ENCODE measurements at places on chromosomes 1 and 21.

- DNase-seq, result no peak
These were observed 87.4 kb downstream of the DMRTB1 start for GRCh38 chr1:53546409-53547155.

- no peak for DNase-seq
These were observed 282.4 kb downstream of the HLX start for GRCh38 chr1:221161571-221162041.

- no peak for DNase-seq
These were observed 4.0 kb upstream of the KCNA10 start for GRCh38 chr1:110523011-110523410.

DNA sequence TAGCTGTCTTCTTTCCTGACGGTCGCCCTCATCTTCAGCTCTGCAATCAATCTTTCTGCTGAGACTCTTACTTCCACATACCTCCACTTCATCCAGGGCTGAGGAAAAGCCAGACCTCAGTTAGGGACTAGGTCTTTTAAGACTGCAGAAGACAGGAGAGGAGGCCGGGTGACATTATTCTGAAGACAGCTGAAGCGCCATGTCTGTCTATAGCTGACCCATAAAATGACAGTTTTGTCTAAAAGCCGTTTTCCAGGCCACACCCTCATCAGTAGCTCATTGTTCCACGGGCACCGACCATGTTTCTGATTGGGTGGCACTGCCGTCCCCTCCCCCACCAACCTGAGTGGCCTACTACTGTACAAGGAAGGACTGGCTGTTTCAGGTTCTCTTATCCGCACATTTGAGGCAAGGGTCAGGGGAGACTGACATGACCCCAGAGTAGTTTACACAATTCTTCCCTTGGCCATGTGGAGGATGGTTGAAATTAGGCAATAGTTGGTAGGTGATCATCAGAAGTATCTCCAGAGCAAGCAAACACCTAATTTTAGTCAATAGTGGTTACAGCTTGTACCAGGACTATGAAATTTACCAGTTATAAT lies at the start of gene ADCY10:
Gene ADCY10, minus strand, starts transcription at position 240 of the 602 bp plus-strand sequence. CDS start 8,994 bp downstream, outside the sequence.
- no peak for DNase-seq

DNA sequence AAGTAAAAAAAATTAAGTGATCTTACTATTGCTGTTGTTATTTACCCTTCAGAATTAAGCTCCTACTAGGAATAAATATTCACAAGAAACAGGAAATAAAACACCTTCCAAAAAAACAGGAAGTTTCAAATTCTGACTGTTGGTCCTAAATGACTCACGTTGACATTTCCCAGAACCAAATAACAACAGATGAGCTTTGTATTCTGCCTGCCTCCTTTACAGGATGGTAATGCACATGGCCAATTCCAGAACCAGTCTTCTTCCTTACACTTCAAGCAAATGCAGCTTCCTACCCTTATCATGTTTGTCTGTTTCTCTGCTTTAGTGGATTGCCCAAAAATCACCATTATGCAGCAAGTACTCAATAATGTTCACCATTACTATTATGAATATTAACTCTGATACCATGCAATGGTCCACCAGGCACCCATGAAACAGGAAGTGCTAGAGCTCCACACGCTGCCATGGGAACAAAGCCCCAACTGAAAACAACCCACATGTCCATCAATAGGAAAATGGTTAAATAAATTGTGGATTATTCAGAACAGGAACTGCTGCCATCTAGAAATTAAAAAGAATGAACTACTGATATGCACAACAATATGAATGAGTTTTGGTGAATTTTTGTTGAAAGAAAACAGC lies 8.9 kb downstream of the CASP9 start:
- DNase-seq, result no peak

DNA sequence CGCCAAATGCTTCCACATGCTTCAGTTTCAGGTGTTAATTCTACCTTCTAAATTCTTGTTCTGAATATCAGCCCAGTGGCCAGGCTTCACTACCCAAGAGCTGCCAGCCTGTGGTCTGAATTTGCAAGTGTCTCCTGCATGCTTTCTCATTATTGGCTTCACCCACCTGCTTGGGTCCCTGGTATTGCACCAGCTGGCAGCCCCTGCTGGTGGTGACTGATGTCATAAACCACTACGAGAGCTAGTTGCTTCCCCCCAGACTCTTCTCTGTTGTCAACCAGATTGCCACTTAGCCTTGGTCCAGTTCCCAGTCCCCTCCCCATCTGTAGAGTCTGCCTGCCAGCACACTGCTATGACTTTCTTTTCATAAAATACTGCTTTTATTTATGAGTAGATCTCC lies 197.7 kb upstream of the DUSP10 start:
- DNase-seq, result no peak

GRCh38 chr1:201019321-201019977 lies 4.1 kb downstream of the KIF21B start:
- DNase-seq, result peak; percentile 85

DNA sequence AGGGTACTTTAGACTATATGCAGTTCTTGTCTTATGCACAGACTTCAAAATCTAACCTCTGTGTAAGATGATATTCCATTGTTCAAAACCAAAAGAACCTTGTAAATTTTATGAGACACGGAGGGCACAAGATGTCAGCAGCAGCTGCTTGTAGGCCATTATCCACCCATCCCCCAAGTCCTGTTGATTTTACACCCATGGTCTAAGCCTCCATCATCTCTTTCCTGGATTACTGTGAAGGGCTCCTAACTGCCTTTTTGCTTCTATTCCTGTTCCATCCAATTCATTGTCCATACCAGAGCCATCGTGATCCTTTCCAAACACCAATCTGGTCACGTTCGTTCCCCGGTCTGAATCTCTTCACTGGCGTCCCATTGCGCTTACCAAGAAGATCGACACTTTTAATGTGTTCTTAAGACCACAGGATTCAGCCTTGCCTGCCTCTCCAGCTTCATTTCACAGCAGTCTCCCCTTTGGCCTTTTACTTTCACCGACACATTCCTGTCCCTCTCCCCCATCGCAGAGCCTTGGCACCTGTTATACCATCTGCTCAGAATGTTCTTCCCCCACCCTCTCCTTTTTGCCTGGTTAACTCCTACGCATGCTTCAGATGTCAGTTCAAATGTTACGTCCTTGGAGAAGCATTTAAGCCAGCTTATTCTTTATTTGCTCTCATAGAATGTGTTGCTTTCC lies 107.3 kb upstream of the POU3F1 start:
- DNase-seq, result no peak

DNA sequence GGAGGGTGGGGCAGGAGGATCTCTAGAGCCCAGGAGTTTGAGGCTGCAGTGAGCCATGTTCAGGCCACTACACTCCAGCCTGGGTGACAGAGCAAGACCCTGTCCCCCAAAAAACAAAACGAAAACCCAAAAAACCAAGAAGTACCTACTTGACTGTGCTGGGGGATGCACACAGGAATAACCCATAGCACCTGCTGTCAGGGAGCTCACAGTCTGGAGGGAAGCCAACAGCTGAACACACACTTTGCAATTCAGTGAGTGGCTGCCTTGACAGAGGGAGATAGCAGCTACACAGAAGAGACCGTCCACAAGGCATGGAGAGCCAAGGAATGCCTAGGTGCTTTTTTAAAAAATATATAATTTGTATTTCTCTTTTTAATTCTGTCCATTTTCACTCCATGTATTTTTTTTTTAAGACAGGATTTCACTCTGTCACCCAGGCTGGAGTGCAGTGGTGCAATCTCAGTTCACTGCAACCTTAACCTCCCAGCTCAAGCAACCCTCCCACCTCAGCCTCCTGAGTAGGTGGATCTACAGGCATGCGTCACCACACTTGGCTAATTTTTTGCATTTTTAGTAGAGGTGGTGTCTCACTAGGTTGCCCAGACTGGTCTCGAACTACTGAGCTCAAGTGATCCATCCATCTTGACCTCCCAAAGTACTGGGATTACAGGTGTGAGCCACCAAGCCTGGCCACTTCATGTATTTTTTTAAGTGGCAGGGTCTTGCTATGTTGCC lies 68.7 kb downstream of the NID1 start:
- DNase-seq, result no peak

DNA sequence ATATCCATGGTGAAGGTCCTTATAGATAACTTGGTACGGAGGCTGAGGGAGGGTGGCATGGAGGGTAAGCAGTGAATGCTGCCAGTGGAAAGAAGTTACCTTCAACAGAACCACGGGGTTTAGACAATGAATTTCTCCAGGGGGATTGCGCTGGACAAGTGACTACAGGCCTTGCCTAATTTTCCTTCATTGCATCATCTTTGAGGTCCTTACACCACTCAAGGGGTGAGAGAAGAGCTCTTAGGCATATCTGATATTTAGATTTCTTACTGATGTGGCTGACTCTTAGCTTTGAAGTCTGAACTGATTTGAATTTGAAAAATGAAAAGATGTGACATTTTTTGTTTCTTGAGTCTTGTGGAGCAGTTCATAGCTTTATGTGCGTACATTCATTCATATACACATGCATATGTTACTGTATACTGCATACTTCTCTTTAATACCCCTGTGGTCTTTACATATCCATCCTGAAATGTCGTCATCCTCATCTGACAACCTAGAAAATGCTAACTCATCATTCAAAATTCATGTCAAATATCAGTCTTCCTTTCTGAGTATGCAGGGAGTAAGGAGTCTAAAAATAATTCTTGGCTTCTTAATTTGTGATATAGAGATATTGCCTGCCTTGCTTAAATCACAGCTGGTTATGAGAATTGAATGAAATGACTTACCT lies 63.6 kb downstream of the DNM3 start:
- DNase-seq, result no peak

DNA sequence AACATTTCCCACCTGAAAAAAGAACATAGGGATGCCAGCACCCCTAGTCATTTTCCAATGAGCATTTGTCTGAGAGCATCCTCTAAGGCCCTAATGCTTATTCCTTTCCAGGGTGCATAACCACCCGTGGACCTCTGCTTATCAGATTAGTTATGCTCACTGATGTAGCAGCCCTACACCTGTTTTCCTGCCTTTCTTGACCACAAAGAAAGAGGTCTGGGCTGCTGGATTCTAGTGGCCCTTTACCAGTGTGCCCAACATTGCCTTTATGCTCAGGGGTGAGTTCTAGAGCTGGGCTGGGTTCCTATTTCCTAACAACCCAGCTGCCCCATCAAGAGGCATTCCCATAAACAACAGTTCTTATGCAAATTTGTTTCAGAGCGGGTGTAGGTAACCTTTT lies 20.3 kb upstream of the PM20D1 start:
- no peak for DNase-seq

DNA sequence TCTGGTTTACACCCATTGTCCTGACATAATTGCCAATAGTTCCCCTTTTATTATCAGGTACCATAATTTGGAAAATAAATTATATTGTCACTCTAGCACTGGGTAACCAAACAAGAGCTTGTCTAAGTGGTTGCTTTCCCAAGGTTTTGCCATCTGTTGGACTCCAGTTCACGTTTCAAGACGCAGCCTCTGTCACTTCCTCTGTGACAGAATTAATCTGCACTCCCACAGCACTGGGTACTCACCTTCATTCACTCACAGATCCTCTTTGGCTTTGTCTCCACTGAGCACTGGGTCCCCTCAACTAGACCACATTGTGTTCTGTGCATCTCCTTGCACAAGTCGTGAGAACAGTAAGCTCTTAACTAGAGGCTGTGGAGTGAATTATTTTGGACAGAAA lies 123.6 kb upstream of the JUN start:
- no peak for DNase-seq

- DNase-seq, result no peak
These were observed 7.3 kb downstream of the OVAAL start for GRCh38 chr1:180566026-180566425.

- DNase-seq, result no peak
These were observed 31.3 kb upstream of the FGGY start for GRCh38 chr1:59265622-59266021.

DNA sequence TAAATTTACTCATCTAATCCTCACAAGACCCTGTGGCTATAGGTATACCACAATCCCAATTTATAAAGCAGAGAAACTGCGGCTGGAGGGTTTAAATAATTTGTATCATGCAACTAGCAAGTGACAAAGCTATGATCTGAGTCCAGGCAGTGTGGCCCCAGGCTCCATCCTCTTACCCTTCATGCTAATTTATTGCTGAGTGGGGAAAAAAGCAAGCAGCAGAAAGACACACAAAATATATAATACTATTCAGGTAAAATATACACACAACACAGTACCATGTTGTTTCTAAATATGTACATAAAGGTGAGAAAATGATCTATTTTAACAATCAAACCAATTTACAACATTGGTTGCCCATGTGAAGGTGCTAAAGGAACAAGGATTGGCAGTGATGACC lies 17.3 kb upstream of the LORICRIN start:
- DNase-seq, result no peak

Data from activated T-cell treated with anti-CD3 and anti-CD28 coated beads, Interleukin-2, amount 50 U/mL, for 1 hour (primary cell).